Hepatic stellate cell (primary cell): ENCODE measurements at places on chromosomes 6 and 20.
A peak's percentile ranks its signal among the peaks of the same experiment; 100 is the strongest.

GRCh38 chr6:8589941-8590729 is 154.8 kb upstream of the SLC35B3 start:
- DNase-seq, result no peak

DNA sequence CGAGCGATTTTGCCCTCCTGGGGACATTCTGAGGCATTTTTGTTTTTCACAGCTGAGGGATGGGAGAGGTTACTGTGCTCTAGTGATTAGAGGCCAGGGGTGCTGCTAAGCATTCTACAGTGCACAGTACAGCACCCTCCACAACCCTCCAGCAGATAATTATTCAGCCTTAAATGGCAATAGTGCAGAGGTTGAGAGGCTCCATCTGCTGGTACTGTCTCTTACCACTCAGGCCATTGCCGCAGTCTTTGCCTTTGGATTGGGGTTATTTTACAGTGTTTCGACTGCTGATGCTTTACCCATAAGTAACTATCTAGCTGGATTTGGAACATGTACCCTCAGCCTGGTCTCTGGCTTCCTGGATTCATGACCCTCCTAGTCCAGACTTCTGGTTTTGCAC is 705.3 kb downstream of the KIF16B start:
- DNase-seq, result no peak

GRCh38 chr6:137106183-137106582 is 61.4 kb upstream of the IL20RA start:
- no peak for DNase-seq

DNA sequence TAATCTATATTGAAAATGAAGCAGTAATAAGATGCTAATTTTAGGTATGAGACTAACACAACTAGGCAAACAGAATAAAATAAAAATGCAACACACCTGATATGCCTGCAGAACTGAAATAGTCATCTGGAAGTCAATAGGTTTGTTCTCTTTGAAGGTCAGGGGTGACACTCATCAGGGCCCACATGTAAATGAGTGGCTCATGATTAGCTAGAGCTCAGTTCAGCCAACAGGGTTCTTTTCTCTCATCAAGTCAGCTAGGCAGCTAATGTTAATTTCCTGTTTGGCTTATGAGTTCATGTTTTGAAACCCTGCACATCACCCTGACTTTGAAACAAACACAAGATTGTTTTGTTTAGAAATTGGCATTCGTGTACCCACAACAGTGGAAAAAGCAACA is 23.8 kb downstream of the SMLR1 start:
- no peak for DNase-seq

- no peak for DNase-seq
Observed at GRCh38 chr6:137692806-137693205, 174.3 kb upstream of the TNFAIP3 start.

DNA sequence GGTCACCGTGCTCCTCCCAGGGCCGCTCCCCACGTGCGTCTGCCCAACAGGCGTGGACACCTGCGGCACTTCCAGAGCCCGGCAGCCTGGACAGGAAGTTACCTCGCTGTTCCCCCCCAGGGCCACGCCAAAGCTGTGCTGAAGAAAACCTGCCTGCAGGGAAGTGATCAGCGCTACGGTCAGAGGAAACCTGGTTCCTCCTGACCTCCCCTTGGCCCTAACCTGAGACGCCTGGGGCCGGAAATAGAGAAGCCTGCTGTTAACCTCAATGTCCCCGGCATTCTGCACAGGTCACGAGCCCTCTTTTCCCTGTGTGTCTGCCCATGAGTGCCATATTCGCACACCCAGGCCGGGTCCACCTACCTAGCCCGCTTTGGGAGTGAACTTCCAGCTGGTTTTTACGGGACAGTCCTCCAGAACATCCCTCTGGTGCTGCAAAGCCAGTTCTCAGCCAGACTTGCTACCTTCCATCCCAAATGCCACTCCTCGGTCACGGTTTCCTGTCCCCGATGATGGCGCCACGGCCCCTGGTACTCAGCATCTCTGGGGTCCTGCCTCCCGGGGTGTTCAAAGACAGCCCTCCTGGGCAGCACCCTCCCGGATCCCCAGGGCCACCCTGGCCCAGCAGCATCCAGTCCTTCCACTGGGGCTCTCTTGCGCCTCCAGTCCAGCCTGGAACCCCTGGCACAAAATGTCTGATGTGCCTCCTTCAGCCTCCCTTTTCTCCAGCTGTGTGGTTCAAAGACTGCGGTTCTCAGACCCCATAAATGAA is 12.0 kb upstream of the IRF4 start:
- no peak for DNase-seq

- DNase-seq, result no peak
Observed at GRCh38 chr6:89411145-89412070, 665 bp downstream of the RRAGD start.

DNA sequence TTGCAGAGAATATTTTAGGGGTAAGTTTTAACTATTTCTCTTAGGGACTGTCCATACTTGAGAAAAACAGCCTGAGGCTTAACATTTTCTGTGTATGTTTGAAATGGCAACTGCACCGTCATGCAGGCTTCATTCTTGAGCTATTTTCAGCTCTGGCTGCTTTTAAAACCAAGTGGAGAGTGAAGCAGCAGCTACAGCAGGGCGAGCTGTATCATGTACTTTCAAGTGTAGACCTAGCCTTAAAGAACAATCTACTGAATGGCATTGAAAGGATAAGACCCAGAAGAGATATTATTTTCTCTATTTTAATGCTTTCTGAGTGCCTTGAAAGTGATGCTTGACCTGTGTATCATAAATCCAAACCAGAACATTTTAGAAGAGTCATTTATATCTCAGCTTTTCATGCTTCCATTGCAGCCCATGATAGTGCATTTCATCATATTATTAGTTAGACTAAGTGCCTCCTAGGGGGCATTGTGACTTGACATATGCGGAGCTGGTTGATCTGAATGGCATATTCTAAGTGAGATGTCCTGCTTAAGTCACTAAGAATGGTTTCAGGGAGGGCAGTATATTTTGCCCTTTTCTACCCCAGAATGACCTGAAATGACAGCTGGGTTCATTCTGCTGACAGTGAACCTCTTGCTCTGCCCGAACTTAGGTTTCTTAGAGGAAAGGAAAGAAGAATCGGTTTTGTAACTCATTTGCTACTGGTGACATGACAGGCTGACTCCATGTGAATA is 85.3 kb downstream of the NKAIN2 start:
- no peak for DNase-seq

- no peak for DNase-seq
Observed at GRCh38 chr6:125656287-125656870, 93.1 kb upstream of the HEY2 start.

DNA sequence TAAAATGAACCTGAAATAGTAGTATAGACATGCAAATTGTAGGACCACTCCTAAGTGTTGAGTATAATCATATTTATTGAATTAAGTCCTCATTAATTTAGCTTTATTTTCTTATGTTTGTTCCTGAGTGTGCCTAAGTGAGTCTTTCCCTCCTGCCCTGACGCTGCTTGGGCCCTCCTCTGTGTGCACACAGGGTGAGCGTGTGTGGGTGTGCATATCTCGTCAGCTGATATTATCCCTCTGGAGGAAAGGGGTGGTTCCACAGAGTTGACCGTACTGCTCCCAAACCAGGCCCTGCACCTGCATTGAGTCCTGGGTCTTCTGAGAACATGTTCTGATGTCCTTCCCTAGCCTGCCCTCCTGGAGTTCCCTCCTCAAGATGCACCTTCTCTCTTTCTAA is 28.0 kb downstream of the TULP4 start:
- DNase-seq, result no peak

DNA sequence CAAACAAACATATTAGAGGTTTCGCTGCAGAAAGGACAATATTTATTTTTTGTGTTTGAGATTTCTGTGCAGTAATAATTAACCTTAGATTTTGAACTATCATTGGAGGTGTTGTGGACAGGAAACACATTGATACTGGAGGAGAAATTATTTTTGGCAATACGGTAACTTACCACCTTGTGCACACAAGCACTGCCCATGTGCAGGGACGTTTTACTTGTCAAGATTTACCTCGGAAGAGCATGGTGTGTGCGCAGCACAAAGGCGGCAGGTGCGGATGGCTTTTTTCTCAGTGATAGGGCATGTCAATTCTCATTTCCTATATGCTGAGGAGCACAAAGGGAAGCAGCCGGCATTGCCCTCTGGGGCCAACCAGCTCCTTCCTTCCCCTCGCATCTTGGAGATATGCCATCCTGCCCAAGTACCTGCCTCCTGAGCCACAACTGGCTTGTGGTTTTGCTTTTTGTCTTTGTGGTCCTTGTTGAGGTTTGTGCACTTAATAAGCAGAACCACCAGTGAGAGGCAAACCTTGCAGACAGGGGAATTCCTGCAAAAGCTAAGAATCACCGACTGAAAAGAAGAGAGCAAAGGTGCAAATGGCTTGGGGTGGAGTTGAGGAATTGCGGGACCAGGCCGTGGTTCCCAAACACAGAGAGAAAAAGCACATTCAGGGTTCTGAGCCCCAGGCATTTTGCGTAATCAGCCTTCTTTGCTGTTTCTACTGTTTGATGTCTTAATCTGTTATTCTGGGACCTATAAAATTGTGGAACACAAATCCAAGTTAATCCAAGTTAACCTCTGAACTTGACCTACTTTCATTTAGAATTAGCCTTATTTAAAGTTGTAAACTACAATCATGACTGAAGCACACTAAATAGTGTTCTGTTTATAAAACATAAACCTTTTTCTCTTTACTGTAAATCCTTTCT is 21.9 kb downstream of the SAMD5 start:
- DNase-seq, result no peak

GRCh38 chr6:29099190-29099589 is at the start of gene OR2J1:
Gene OR2J1, plus strand, starts transcription at chr6:29099490. Its CDS starts 1,453 bp downstream, at chr6:29100943.
- no peak for DNase-seq

DNA sequence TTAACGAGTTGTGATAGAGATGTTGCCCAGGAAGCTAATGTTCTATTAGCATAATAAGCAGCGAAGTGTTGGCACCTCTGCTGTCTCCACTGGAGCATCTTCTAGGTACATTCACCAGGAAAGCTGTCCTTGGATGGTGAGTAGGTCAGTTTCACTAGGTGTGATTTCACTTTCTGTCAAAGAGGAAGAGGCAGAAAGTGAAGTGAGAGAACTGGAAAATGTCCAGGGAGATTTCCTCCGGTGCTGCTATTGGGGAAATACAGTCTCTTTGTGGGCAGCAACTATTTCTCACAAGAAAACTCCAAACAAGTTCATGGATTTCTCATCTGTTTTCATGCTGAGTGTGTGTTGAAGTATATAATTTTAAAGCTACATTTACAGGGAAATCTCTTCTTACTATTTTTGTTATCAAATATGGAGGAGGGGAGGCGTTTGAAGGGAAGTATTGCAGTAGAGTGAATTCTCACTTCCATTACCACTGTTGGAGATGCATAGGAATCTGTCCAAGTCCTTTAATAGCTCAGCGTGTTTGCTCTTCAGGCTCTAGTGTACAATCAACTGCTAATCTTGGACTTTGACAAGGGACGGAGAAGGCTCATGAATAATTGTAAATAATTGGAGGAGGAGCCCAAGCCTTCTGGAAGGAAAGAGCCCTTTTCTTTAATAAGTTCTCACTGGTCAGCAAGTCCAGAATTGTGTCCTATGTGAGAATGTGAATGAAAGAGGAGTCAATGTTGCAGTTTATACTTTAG is 16.1 kb upstream of the TSBP1 start:
- DNase-seq, result no peak

DNA sequence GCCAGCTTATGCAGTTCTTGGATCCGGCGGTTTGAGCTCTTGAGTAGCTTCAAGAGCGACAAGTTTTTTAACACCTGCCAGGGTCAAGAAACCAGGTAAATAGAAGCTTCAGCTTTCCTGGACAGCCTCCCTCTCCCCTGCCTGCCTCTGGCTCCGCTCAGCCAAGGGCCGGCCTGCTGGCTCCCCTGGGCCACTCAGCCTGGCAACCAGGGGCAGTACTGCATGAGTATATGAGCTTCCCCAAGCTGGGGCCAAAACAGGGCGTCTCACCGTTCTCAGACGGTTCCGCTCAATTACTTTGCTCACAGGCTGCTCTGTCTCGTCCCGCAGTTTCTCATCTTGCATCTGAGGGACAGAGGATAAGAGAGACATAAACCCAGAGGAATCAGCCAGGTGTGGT is 856 bp downstream of the TP53TG5 start:
- no peak for DNase-seq

DNA sequence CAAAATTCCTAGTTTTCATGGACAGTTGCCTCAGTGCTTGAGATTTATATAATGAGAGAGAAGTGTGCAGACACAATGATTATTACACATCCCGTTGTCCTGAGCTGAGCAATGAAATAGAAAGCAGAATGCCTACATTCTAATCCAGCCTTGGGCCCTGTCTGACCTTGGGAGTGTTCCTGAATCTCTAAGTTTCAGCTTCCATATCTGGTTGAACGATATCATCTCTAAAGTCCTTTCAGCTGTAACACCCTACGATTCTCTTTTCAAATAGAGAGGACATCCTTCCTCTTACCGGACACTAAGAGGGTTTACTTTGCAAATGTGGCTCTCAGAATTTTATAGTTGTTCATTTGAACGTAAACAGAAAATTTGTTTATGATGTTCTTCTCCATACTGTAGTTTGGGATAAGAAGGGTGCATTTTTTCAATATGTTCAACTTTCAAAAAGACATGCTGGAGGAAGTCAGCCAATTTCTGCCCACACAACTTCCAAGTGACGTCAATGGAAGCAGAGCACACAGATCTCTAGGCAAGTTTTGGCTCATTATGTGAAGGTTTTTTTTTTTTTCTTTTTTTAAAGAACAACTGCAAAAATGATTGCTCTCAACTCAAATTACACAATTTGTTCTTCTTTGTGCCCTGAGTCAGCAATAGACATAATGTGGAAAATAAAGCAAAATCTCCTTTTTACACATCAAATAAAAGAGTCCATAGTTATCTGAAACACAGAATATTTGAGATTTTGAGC is 50.4 kb downstream of the PDE7B start:
- no peak for DNase-seq

DNA sequence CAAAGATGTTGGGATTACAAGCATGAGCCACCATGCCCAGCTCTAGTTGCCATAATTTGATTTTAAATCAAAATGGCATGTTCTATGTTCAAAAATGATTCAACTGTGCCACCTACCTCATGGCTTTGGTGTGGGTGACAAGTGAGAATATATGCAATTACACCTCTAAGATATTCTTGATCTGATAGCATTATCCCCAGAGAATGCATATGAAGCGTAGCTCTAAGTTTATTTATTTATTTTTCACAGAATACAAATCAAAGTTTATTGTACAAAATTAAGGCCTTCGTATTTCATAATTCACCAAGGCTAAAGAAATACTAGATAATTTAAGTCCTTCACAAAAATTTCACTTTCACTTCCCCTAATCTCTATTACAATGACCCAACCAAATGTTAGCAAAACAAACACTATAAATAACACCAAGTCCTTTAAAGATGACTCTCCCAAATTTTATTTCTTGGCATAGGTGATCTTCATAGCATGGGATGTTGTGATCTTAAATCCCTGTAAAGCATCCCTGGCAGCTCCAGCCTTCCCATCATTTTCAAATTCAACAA is 205.9 kb upstream of the TAB2 start:
- DNase-seq, result no peak

GRCh38 chr20:34579191-34579978 is 20.9 kb downstream of the MAP1LC3A start:
- peak; percentile 60 for DNase-seq

GRCh38 chr20:37878835-37879599 is 23.9 kb upstream of the VSTM2L start:
- DNase-seq, result no peak

GRCh38 chr6:22954749-22955385 is 385.5 kb downstream of the HDGFL1 start:
- DNase-seq, result no peak

GRCh38 chr6:150765067-150765764 is 100.3 kb upstream of the MTHFD1L start:
- no peak for DNase-seq
